ENCODE measurements at places on chromosomes 4 and X.

- DNase-seq: no peak
Observed at GRCh38 chrX:11499076-11500044, 166.4 kb downstream of the ARHGAP6 start.

DNA sequence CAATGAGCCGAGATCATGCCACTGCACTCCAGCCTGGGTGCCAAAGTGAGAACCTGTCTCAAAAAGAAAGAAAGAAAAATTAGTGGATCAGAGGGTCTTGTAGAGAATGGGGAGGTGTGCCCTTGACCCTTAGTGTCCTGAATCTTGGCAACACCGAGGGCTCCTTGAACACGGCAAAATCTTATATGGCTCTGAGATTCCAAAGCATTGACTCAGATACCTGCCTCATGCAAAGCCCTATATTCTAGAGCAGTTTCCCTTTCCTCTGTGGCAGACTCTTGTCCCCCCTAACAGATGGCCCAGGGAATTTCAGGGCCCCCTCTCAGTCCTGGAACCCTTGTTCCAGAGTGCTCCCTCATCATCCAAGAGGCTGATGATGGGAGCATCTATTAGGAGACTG, 6.8 kb downstream of the CLDN2 start:
- no peak for DNase-seq

- peak; percentile 66 for DNase-seq
Observed at GRCh38 chr4:123361195-123361861, 35.3 kb upstream of the SPRY1 start.

DNA sequence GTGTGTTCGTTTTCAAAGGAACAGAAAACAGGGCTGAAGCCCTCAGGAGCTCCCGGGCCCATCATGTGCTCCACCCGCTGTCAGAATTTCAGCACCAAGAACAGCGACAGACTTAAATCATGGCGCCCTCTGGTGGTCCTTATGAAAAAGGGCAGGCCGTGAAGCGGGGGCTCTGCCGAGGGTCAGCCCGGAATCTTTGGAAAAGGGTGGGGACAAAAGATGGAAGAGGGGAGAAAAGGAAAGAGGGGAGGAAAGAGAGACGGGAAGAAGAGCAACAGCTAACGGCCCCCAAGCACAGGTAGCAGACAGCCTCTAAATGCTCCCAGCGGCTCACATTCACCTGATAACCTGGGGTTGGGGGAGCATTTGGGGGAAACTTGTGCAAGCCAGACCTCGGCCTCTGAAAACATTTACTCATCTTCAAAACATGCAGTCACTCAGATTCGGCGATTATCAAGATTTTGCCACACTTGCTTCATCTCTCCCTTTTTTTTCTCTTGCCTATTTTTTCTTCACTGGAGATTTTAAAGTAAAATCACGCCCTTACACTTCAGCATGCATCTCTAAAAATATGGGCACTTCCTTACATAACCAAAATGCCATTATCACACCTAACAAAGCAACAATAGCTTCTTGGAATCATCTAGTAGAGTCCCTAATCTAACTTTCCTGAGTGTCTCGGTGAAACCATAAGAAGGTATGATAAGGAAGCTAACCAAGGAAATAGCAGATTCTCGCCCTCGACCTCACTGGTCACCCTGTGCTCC, 28.1 kb upstream of the MAN2B2 start:
- DNase-seq: peak; percentile 32

DNA sequence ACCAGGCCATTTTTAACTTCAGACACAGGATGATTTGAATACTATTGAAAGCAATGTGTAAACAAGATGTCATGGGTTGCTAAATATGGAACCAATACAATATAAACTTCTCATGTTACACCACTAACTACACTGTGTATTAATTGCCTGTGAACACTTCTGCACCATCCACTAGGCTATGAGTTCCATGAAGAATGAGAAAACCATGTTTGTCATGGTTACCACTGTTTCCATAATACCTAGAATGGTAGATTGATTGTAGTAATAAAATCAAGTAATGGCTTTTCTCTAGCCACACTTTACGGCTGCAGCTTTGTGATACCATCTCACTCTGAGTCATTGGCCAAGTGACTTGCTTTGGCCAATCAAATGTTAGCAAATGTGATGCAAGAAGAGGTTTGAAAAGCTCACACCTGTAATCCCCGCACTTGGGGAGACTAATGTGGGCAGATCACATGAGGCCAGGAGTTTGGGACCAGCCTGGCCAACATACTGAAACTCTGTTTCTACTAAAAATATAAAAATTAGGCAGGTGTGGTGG, 19.9 kb upstream of the CYBB start:
- no peak for DNase-seq

DNA sequence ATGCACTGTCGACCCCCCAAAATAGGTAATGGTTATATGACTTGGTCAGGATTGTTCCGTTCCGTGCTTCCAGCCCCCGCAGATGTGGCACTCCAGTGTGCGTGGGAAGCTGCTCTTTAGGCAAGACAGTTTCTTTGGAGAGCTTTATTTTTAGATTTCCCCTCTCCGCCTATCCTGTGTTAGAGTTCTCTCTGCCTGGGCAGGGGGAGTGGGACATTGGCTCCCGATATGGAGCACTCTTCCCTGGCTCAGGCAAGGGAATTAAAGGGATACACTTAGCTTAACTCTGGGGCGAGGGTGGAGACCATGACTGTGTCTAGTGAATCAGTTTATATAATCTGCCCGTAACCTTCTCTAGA, 36.0 kb downstream of the DLG3 start:
- no peak for DNase-seq

- no peak for DNase-seq
Observed at GRCh38 chr4:39169426-39169825, 12.9 kb upstream of the WDR19 start.

- no peak for DNase-seq
Observed at GRCh38 chr4:138458751-138459150, 216.6 kb upstream of the SLC7A11 start.

- peak; percentile 96 for DNase-seq
Observed at GRCh38 chr4:145734576-145735346, 54.8 kb downstream of the C4orf51 start.

DNA sequence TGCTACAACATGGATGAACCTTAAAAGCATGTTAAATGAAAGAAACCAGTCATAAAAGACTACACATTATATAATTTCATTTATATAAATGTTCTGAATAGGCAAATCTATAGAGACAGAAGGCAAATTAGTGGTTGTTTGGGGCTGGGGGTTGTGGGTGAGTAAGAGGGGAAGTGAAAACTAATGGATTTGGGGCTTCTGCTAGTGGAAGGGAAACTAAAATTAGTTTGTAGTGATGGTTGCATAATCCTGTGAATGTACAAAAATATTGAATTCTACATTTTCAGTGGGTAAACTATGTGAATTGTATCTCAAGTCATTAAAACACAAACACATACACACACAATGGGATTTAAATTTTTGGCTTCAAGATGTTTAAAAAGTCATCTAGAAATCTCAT, 25.4 kb upstream of the LIMCH1 start:
- no peak for DNase-seq

DNA sequence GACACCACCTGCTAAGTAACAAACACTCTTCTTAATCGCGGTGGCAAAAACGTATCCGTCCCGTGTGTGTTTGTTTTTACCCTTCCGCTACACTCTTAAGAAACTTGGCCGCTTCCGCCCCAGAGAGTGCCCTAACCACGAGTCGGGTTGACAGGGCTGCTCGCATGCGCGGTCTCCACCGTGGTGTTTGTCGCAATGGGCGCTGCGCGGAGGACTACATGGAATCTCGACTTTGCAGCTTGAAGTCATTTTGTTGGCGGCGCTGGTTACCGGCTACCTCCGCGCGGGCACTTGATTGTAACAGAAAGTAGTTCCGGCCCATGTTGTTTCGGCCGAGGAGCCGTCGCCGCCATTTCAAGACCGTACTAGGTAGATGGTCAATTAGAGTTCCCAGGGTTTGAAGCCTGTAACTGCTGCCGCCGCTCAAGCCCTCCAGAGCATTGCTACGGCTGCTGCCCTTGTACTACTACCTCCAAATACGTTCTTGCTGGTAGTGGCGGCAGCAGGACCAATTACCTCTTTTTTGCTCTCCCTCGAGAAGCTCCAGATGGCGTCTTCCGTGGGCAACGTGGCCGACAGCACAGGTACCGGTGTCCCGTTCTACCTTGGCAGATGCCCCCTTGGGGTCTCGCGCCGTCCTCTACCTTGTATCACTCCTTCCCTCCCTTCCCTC, at the start of gene OGT:
Gene OGT (plus strand): TSS at position 352 of the 673 bp plus-strand sequence. CDS start 196 bp downstream, at position 548.
- peak; percentile 90 for DNase-seq

DNA sequence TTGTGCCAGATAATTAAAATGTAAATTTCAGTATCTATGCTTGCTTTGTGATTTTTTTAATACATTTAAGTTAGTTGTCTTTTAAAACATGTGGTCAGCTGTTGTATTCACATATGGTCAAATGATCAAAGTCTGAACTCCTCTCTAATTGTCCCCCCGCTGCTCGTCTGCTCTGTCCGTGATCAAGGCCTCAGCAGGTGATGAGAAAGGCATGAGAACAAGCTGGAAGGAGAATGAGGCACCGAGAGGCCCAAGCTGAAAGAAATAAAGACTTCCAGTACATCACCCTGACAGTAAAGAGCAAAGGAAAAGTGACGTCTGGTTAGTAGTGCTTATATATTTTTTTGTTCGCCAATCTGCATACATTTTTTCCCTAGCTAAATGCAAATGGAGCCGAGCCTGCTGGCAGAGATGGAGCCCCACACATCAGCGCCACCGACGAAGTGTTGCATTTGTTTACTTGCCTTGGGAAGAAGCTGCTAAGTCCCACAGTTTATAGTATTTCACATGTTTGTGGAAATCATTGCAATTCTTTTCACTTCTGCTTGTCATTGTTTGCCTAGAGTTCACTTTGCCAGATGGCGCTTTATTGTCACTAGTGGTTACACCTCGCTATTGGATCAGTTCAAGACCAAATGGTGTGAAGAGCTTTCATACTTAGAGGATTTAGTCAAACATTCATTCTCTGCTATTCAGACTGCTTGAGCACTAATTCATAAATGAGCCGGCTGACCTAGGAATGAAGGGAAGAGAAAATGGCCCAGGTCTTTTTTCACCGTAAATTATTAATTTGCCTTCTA, 181.5 kb downstream of the ZIC3 start:
- DNase-seq: no peak

GRCh38 chrX:97847885-97848679, 964.4 kb downstream of the RPA4 start:
- no peak for DNase-seq

DNA sequence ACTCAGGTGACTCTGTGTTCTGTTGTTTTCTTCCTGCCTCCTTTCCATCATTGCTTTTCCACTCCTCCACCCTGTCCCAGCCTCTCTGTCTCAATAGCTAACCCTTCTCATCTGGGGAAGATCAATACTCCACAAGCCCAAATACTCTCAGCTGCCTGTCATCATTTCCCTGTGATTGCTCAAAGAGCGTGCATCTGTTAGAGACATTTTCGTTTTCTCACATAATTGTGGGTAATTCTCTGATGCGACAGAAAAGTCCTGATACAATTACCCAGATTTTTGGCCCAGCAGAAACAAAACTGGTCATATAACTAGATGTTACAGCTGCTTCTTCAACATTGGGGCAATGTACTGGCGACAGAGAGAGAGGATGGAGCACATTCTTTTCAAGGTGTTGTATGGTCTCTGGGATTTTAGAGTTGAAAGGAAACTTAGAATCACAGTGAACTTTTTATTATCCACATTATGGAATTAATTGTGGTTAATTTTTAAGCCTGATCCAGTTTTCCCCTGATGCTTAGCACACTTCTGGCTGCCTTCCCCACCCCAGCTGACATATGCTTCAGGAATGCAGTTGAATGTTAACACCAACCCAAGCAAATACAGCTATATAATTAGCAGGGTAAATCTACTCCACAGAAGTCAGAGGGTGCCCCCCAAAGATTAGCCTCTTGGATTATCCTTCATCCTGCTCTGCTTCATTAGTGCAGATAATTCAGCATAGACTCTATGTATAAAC, 171.4 kb upstream of the ANXA3 start:
- peak; percentile 37 for DNase-seq

- DNase-seq: no peak
Observed at GRCh38 chr4:153577053-153577452, 107.0 kb upstream of the TLR2 start.

DNA sequence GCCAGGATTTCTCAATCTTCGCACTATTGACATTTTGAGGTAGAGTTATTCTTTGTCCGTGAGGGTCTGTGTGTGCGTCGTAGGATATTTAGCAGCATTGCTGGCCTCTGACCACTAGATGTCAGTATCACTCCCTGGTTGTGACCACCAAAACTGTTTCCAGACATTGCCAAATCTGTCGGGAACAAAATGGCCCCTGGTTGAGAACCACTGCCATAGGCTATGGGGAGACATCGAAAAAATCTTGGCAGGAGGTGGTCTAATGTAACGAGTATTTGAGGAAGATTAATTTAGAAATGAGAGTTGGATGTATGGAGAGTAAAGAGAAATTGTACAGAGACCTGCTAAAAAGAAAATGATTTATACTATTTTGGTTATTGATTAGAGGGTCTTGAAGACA, 108.4 kb downstream of the DOCK11 start:
- DNase-seq: peak; percentile 26

GRCh38 chr4:118759481-118759880, 74.3 kb downstream of the METTL14 start:
- DNase-seq: no peak

GRCh38 chrX:141278306-141278705, 36.0 kb upstream of the SPANXC start:
- DNase-seq: no peak

GRCh38 chrX:24282381-24283126, 31.3 kb downstream of the SUPT20HL2 start:
- no peak for DNase-seq

DNA sequence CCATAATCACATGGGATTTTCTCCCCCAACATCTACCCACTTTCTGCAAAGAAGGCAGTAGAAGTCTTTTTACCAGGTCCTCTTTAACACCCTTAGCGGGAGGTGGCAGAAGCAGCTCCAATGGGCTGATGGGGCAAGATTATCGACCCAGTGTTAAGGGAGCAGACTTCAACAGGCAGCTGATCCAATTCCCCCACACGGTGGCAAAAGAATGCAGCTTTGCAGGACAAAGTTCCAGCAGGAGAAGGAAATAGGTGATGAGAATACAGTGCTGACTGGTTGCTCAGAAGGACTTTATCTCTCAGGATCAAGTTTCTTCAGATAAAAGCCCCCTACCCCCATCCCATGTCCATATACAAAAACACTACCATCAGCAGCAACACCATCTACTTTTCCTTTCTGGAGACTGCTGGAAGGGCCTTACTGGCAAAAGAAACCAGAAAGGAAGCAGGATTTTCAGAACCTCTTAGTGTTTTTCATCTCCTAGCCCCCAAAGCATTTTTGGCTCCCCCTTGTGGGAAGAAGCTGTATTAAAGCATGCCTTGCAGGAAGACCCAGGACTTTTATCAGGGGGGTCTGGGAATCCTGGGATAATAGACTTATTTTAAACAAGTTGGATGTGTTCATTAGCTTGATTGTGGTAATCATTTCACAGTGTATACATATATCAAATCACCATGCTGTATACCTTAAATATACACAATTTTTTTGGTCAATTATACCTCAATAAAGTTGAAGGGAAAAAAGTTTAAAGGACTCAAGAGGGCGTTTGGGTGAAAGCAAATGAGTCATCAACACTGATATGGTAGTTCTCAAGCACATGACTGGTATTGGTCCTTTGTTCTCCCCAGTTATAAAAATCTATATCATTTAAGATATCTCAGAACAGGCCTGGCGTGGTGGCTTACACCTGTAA, 146.4 kb downstream of the GPC3 start:
- DNase-seq: peak; percentile 9

- DNase-seq: no peak
Observed at GRCh38 chr4:183012879-183013729, 86.0 kb upstream of the WWC2 start.

GRCh38 chr4:136740326-136740725, 792.0 kb downstream of the PCDH18 start:
- no peak for DNase-seq
